ENCODE measurements at places on chromosomes 5 and 9.

DNA sequence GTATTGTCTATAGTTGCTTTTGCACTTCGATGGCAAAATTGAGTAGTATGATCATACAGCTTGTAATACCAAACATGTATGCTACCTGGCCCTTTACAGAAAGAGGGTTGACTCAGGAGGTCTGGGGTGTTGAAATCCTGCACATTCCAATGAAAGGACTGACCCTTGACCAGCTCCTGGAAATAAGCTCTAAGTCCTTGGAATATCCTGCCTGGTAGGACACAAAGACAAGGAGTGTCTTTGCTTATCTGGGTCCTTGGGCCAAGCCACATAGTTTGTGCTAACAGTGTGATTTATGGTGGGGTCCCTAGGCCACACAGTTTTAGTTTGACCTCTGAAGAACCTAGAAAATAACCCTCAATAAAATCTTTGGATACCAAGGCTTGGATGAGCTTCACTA lies 89.3 kb upstream of the FTMT start:
- DNase-seq, result no peak

DNA sequence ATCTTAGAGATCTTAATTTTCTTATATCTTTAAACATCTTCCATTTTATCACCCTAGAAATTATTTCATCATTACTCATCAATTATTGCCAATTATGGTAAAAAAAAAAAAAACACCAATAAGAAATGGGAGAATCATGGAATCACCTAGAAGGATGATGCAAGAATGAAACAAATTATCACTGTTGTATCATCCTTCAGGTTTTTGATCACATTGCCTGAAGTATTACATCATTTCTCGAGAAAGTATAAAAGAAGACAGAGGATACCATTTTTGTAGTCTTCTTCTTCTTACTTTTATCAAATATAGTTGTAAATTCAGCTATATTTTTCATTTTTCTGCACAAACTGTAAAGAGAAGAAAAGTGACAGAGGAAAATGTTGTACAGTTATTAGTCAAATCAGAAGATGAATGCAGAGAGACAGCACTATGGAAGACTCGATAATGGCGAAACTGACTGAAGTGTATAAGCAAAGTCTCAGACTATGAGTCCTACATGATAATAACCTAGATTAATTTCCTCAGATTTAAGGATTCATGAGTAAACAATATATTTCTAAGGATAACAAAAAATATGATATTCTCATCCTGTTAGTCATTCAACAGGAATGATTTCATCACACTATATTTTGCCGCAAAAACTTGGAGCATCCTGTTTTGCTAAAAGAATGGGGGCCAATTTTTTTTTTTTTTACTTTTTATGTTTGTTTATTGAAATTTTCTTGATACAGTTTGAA lies 5.9 kb upstream of the STC2 start:
- no peak for DNase-seq

GRCh38 chr9:88536023-88536324 lies 996 bp downstream of the NXNL2 start:
- no peak for DNase-seq

DNA sequence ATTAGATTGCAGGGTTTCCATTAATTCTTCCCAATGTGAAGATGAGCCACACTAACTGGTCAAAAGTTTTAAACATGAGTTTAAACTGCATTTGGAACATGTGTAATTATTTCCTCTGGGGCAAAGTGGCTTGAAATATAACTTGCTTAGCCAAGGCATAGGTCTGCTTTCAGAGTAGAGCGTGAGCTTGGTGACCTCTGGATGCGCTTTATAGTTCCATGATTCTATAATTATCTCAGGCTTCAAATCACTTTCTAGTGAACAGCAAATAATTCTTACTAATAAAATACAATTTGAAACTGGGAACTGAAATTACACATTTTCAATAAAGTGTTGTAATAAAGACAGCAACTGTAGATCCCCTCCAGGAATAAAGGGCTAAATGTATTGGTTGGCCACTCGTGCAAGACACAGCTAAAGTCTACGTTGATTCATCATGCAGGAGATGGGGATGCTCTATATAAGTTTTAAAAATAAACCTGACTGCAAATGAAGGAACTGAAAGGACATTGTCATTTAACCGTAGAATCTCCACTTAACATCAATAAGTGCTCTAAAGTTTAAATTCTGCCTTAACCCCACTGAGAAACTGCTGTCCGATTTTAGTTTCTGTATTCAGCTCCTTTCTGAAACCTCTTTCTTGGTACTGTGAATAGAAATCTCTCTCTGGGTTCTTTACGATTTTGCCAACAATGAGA lies 460.0 kb downstream of the PSAT1 start:
- no peak for DNase-seq

- DNase-seq, result no peak
Measured at GRCh38 chr9:18007621-18008020, 428.8 kb downstream of the SH3GL2 start.

GRCh38 chr5:40166802-40167201 lies 512.9 kb upstream of the PTGER4 start:
- DNase-seq, result no peak

DNA sequence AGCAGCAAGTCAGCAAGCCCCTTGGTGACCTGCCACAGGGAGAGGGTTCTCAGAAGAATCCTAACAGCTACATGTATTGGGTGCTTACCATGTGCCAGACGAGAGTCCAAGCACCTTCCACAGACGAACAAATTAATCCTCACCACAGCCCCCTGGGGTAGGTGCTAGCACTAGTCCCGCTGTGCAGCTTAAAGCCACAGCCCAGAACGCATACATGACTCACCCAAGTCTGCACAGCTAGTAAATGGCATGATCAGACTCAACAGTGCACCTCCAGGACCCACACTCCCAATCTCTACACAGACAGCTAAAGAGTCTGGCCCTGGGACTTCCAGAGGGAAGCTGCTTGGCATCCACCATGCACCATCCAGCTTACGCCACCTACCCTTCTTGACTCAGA lies 111.5 kb downstream of the PAX5 start:
- no peak for DNase-seq

GRCh38 chr9:22214497-22215031 lies 205.5 kb upstream of the CDKN2B start:
- no peak for DNase-seq

DNA sequence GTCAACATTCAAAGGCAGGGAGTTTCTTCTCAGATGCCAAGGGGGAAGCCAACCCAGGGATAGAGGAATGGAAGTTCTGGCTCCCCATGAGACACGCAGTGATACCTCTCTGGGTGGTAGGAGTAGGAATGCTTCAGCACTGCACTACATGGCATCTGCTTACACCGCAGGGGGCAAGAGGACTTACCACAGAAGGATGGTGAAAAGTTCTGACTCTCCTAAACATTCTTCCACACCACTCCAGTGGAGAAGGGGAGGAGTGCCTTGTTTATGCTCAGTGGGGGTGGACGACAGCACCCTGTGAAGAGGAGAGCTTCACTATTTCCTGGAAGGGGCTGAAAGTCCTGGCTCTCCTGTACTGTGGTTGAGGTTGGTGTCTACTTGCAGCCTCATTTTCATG lies 1011.3 kb upstream of the WWC1 start:
- no peak for DNase-seq

GRCh38 chr5:24823625-24824024 lies 178.8 kb upstream of the CDH10 start:
- no peak for DNase-seq

DNA sequence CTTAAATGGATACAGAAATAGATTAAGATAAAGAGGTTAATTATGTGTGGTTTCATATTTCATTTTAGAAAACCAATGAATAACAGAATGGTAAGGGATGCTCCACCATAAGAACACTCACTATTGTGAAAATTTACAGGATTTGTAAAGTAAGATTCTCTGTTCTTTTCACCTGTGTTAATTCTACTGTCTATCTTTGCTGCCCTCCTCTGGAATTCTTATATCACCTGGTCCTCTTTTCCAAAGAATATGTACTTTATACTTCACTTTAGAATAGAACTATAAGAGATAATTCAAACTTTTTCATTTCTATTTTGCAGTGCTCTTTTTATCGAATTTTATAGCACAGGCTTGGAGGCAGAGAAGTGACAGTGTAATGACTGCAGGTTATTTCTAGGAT lies 213.4 kb downstream of the LURAP1L start:
- DNase-seq, result no peak

- no peak for DNase-seq
Measured at GRCh38 chr5:95057615-95058014, 227.3 kb downstream of the MCTP1 start.

DNA sequence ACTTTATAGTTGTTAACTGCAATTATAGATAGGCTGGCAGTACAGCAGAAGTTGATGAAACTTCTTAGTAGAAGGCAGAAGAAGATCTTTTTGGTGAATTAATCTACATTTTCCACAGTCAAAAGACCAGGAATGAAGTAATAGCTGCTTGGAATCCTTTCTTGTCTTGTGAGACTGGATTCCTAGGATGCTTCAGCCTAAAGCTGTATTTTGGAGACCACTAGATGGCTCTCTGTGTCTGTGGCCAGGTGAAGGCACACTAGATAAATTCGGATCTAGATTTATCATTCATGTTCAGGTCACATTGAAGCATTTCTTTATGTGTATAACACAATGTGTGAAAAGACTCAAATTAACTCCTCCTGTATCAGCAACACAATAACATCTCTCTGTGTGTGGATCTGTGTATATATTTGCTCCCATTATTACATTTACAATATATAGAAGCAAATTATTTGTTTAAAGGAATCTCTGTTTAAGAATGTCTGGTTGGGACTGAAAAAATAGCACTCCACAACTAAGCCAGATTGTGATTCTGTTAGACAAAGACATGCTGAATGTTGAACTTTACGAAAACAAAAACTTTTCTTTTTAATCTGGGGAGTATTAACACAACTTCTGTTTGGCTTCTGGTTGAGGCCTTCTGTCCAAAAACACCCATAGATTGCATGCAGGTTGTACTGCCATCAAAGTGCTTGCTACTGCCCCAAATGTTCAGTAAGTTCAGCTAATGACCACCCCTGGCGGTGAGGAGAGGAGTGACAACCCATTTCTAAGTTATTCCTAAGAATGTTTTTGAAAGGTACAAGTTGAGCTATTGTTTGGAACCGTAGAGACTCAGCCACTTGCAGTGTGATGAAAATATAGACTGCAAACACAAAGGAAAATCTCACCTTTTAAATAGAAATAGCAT lies 10.6 kb downstream of the GRIN3A start:
- DNase-seq, result no peak

DNA sequence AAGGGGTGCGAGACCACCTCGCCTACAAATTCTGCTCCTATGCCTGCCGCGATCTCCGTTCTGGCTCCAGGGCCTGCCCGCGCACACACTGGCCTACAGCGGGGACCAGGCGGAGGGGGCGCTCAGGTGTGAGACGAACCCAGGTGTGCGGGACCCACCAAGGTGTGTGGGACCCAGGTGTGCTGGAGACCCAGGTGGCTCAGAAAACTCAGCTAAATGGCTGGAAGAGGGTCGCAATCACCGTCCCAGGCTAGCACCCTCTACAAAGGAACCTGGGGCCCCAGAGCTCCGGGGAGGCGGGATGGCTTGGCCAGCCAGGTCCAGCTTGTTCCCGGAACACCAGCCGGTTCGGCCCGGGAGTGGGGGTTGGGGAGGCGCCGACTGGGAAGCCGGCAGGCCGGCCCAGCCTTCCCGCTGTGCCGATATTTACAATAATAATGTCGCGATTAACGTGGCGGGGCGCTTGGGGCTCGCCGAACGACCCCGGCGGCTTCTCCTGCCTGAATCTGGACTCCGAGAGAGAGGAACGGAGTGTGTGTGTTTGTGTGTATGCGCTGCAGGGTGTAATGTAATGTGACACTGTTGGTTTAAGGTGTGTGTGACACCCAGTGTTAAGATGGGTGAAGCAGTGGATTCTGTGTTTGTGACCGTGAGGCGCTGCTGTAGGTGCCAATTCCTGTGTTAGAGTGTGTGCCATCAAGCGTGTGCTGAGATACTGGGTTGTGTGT lies 1.4 kb downstream of the PCDH1 start:
- DNase-seq, result no peak

GRCh38 chr9:84738353-84738752 lies 68.8 kb downstream of the NTRK2 start:
- no peak for DNase-seq

GRCh38 chr5:32076699-32077695 lies 97.1 kb downstream of the GOLPH3 start:
- DNase-seq, result peak; percentile 18

GRCh38 chr5:88553986-88554385 lies 285.3 kb upstream of the TMEM161B start:
- no peak for DNase-seq

- DNase-seq, result peak; percentile 53
Measured at GRCh38 chr5:172958331-172959046, 735 bp upstream of the RPL26L1 start.

GRCh38 chr5:144549580-144549979 lies 378.9 kb downstream of the KCTD16 start:
- no peak for DNase-seq

DNA sequence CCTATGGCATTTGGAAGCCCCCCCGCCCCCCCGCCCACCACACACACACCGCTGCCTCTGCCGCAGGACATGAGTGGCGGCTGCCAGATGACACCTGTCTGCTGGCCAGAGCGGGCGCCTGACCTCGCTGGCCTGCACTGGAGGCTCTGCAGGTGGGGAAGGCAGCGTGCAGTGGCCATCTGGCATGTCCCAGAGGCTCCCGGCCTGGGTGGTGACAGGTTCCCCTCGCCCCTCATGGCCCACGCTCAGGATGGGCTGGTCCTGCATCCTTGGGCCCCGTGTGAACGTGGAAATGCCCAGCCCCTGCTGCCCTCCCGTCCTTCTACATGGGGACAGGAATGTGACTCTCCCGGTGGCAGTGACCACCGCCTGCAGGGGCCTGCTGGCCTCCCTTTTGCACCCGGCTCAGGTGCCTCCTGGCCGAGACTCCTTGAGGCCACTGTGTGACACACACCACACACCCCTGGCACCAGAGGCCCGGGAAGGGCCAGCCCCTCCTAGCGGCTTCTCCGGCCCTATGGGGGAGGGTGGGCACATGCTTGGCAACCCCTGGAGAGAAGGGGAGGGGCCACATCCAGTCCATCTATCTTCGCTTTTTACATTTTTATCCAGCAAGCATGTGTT lies 30.3 kb downstream of the IRX4 start:
- DNase-seq, result no peak

- no peak for DNase-seq
Measured at GRCh38 chr5:12125895-12126294, 221.6 kb upstream of the CTNND2 start.

DNA sequence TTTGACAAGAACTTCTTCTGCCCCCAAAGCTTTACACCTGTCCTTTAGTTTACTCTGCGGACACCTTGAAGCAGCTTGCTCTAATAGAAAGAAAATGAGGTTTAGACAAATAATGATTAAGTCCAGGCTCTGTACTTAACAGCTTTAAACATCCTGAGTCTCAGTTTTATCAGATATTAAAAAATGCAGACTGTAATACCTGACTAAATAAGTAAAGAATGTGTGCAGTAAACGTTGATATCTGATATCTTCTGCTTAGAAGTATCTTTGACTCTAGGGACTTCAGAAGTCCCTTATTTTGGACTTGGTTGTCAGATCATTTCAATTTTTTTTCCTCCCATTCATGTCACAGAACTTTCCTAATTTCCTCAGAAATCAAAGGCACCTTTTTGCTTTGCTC lies 1060.4 kb downstream of the CDH12 start:
- DNase-seq, result no peak

DNA sequence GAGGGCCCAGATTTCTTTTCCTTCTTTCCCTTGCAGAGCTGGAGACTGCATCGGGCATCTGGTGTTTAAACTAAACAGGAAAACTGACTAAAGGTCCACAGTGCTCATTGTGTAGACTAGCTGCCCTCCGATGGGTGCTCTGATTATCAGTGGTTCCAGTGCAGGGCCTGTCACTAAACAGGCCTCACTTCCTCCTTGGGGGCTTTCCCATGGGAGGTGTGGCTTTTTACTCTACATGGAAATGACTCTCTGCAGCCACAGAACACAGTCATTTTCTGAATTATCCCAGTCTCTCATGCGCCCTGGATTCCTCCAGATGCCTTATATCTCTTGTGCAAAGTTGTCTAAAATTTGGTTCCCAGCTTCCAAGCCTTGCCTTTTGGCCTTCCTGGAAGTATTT lies 199.2 kb downstream of the TRIO start:
- DNase-seq, result no peak
